Mammary epithelial cell (primary cell): ENCODE measurements at places on chromosomes 3 and 15.

- no peak for DNase-seq
Observed at GRCh38 chr3:178342111-178342510, 194.1 kb upstream of the KCNMB2 start.

GRCh38 chr3:29291260-29291981 is 10.6 kb downstream of the RBMS3 start:
- DNase-seq, result peak; percentile 34

DNA sequence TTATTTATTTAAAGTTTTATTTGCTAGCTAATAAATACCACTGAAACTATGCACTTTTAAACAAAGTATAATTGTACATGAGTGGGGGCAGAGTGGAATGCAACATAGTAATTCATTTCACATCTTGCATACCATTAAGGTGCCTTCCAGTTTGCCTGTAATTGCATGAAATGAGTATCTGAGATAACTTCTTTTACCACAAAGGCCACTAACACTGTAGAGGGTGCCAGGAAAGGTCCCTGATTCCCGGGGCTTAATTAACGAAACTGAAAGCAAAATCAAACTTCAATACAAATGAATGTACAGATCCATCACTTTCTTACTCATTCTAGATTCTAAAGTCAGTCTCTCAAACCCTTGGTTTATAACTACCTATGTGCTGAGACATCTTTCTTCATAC is 2.1 kb downstream of the CD47 start:
- DNase-seq, result peak; percentile 44

DNA sequence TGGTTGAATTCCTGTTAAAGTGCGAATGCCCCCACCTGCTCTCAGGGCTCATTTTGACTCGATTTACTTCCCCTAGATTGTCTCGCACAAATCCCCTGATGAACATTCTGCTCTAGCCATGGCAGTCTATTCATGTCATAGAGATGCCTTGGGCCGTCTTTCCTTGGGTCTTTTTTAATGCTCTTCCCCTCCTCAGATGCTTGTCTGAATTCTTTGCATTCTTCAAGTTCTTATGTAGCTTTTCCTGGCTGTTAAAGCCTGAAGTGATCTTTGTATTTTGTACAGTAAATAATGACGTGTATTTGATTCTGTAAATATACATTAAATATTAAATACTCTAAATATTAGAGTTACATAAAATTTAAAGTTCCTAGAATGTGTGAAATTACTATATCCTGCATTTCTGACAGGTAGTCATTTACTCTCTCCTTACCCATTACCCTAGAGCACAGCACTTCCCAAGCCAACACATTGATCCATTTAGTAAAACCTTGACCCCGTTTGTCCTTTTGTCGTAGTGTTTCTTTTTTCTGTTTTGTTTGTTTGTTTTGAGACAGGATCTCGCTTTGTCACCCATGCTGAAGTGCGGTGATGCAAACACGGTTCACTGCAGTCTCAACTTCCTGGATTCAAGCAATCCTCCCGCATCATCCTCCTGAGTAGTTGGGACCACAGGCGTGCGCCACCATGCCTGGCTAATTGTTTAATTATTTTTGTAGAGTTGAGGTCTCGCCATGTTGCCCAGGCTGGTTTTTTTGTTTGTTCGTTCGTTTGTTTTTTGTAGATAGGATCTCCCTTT is 47.9 kb downstream of the YEATS2 start:
- DNase-seq, result no peak

- no peak for DNase-seq
Observed at GRCh38 chr15:37218351-37218916, 118.1 kb upstream of the MEIS2 start.

GRCh38 chr3:160126761-160127160 is 98.5 kb upstream of the C3orf80 start:
- no peak for DNase-seq

DNA sequence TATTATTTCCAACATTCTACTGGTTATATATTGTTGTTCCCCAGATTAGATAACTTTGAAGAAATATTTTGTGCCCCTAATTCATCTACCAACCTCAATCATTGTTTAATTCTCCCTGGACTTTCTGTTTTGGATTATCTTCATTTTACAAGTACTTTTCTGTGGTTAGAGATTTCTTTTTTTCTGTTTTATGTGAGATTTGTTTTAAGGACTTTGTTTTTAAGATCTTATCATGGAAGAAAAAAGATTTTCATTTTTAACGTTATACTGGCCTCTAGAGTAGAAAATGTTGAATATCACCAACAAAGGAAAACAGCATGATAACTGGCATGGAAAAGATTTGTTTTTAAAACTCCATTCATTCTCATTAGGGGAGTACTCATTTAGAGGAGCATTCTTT is 210.9 kb upstream of the KCNMB2 start:
- no peak for DNase-seq

DNA sequence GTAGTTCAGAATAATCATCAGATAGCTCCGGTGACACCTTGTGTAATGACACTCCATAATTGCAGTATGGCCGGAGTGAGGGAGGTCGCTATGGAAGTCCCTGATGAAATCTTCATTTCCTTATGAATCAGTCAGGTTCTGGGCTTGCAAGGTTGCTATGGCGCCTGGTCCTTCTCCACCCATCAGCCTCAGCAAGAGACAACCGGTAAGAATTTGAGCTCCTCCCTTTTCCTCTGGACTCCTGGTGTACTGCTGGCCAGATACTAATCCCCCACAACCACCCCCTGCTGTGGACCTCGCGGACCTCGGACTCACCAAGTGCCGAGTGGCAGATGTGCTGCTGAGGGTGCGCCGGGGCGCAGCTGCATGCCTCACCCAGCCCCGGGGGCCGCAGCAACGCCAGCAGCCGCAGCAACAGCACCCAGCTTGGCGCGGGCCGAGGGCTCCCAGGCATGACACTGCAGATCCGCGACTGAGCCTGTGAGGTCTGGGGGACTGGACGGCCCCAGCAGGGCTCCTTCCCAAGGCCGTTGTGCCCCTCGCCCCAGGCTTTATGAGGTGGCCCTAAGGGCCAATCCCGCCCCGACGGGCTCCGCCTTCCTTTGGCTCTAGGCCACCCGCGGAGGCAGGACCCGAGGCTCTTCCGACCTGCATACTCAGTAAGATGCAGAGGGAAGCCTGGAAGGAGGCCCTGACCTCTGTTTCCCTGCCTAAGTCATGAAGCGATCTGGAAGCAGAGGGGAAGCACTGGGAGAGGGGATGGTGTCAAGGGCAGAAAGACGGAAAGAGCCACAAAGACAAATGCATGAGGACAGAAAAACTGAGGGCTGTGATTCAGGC is at the start of gene TIMP4:
TIMP4 (minus strand) TSS at position 526 of the 840 bp plus-strand sequence; CDS start at position 454, 72 bp downstream.
- no peak for DNase-seq

GRCh38 chr15:63509955-63510940 is 5.9 kb downstream of the USP3 start:
- peak; percentile 63 for DNase-seq

GRCh38 chr15:47484059-47484458 is 233.2 kb upstream of the SEMA6D start:
- no peak for DNase-seq

DNA sequence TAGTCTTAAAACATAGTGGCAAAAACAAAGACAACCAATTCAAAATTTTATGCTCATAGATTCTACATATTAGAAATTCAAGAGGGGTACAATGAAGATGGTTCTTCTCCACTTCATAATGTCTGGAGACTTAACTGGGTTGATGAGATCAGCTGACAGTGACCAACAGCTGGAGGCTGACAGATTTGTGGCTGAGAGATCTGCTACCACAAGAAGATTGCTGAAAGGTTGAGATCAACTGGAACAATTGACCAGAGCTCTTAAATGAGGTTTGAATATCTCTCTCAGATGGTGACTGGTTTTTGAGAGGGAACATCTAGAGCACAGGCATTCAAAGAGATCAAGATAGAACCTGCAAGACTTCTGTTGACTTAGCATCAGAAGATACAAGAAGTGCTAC is 254.1 kb upstream of the ARPP21 start:
- no peak for DNase-seq

GRCh38 chr3:9190276-9190675 is 59.2 kb downstream of the SRGAP3 start:
- no peak for DNase-seq

- no peak for DNase-seq
Observed at GRCh38 chr3:150789451-150789850, 26.5 kb upstream of the SIAH2 start.

- DNase-seq, result no peak
Observed at GRCh38 chr3:111603679-111604078, 8.5 kb upstream of the ZBED2 start.

GRCh38 chr3:136617198-136617597 is 135.0 kb downstream of the STAG1 start:
- no peak for DNase-seq

DNA sequence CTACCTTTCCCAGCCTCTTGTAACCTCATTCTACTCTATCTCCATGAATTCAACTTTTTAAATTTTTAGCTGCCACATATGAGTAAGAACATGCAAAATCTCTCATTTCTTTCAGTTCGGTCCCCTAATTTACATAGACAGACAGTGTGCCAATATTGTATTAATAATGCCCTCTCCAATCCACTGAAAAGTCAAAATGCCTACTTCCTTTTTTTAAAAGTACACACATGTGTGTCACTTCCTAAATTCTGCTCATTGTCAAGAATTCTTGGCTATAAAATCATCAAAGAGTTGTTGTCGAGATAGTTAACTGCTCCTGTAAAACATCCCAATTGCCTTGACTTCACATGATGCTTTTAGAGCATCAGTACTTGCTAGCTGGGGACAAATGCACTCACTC is 84.2 kb upstream of the IL12A start:
- no peak for DNase-seq

DNA sequence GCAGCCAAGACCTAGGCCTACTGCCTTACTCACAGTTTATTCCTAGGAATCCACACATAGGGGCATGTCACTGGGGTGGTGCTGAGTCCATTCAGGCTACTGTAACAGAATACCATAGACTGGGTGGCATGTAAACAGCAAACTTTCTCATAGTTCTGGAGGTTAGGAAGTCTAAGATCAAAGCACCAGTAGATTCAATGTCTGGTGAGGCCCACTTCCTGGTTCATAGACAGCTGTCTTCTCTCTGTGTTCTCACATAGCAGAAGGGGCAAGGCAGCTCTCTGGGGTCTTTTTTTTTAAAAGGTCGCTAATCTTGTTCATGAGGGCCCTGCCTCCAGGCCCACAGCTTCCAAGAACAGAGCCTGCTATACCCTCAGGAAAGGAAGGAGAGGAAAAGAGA is 113.9 kb upstream of the MANF start:
- DNase-seq, result no peak

DNA sequence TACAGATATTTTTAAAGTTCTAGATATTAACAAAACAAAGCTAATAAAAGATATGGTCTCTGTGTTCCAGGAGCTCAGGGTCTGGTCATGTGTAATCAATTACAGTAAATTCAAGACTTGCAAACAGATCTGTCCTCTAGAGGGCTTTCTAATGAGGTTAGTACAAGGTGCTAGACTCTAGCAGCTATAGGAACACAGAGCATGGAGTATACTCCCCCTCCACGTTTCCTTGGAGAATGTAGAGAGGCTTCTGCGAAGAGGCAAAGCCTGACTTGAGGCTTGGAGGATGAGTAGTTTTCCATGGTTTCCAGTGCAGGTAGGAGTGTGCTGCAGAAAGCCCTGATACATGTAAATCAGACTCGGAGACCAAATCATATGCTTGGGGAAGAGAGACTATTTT is 32.7 kb upstream of the DLG1 start:
- no peak for DNase-seq

DNA sequence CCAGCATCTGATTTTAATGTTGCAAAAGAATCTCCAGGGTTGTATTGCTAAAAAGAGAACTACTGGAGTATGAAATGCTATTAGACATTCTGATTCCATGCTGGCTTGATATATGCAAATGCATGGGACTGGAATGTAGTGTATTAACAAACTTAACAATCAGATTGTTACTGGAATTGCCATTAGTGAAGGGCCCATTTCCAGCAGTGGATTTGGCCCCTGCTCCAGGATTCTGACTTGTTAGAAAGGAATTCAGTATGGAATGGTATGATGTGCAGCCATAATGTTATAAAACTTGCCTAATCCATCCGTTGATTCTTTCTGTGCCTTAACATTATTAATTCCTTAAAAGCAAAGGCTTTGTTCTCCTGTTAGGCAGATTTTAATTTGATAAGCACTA is 7.9 kb downstream of the ARRDC4 start:
- DNase-seq, result no peak

DNA sequence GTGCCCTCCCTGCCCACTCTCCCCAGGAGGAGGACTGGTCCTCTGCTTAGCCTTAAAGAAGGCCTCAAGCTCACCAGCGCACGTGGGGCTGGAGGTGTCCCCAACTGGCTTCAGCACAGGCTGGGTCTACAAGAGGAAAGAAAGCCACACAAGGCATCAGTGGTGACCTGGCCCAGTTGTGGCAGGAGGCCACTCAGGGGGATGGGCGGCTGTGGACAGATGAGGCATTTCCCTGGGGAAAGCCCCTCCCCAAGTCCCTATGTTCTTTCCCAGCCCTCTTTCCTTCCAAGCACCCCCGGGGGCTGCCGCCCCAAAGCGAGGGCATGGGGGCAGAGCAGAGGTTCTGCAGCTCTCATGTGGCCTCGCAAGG is 155.2 kb upstream of the TLE3 start:
- no peak for DNase-seq

- DNase-seq, result peak; percentile 72
Observed at GRCh38 chr3:4426782-4427344, 40.2 kb downstream of the SUMF1 start.

GRCh38 chr3:184597829-184598573 is 36.4 kb downstream of the EPHB3 start:
- DNase-seq, result no peak

DNA sequence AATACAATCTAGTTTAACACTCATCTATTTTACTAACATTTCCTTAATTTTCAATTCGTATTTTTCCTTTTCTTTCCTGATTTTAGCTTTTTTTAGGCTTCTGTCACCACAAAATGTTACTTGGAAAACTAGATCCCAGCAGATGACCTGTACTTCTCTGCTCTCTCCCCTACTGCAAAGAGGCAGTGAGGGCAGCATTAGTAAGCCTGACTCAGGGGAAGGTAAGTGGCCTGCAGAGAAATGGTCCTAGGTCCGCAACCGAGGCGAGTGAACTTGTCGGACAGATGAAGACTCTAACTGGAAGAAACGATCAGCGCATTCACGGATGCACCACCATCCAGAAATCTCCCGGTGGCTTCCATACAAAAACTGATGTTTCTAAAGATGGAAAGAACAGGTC is 20.4 kb downstream of the TMEM43 start:
- DNase-seq, result no peak

GRCh38 chr3:134106580-134106979 is 76.9 kb upstream of the SLCO2A1 start:
- DNase-seq, result no peak

GRCh38 chr3:140505213-140505612 is 172.7 kb upstream of the TRIM42 start:
- peak; percentile 78 for DNase-seq

GRCh38 chr15:85880501-85881190 is 85.9 kb upstream of the KLHL25 start:
- no peak for DNase-seq

GRCh38 chr3:16725972-16726371 is 120.7 kb upstream of the DAZL start:
- no peak for DNase-seq
